ENCODE measurements at places on chromosomes 16 and 17.

DNA sequence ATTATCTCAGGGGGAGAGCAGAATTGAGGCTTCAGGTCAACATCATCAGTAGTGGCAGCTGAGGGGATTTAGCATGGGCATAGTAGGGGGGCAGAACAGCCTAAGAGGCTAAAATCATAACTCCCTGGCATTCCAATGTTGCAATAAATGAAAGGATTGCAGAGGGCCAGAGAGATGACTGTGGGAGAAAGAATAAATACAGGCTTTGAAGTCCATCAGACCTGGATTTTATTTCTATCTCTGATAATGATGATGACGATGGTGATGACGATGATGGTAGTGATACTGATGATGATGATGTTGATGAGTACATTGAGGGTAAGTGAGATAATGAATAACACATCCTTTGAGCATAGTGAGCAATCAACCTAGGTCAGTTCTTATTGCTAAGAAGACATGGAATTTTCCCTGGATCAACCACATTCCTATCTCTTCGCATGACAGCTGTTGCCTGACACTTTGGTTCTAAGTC, 107.4 kb upstream of the CDH11 start:
- no peak for DNase-seq

- DNase-seq: peak; percentile 40
Observed at GRCh38 chr16:8962393-8963009, 1.2 kb downstream of the USP7 start.

GRCh38 chr16:48350736-48351135, 34.5 kb downstream of the SIAH1 start:
- no peak for DNase-seq

DNA sequence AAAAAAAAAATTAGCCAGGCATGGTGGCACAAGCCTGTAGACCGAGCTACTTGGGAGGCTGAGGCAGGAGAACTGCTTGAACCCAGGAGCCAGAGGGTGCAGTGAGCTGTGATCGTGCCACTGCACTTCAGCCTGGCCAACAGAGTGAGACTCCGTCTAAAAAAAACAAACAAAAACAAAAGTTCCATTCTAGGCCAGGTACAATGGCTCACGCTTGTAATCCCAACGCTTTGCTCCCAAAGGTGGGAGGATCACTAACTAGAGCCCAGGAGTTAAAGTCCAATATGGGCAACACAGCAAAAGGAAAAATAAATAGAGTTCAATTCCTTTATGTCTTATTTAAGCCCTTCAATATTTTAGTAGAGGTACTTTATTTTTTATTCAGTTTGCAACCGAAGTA, 47.5 kb downstream of the CNOT1 start:
- no peak for DNase-seq

DNA sequence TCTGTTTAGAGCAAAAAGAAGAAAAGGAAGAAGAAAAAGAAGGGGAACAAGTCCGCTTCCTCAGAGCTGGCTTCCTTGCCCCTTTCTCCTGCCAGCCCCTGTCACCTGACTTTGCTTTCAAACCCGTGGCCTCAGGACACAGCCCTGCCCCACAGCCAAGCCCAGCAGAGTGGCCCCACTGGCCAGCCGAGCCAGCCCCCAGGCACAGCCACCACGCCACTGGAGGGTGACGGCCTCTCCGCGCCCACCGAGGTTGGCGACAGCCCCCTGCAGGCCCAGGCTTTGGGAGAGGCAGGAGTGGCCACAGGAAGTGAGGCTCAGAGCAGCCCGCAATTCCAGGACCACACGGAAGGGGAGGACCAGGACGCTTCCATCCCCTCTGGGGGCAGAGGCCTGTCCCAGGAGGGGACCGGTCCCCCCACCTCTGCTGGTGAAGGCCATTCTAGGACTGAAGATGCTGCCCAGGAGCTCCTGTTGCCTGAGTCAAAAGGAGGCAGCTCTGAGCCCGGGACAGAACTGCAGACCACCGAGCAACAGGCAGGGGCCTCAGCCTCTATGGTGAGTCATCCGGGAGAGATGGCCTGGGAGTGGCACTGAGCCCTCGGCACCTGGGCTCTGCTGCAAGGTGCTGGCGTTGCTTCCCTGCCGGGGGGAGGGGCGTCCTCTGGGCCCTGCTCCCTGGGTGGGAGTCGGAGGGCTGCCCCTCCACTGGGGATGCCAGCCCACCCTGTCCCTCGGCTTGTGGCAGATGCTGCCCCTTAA, 27.3 kb downstream of the RNF213 start:
- no peak for DNase-seq

GRCh38 chr17:33650304-33650703, 357.2 kb upstream of the ASIC2 start:
- no peak for DNase-seq

- DNase-seq: no peak
Observed at GRCh38 chr16:25265968-25266367, 8.3 kb upstream of the ZKSCAN2 start.

- DNase-seq: no peak
Observed at GRCh38 chr17:34366010-34366409, 3.0 kb upstream of the CCL1 start.

DNA sequence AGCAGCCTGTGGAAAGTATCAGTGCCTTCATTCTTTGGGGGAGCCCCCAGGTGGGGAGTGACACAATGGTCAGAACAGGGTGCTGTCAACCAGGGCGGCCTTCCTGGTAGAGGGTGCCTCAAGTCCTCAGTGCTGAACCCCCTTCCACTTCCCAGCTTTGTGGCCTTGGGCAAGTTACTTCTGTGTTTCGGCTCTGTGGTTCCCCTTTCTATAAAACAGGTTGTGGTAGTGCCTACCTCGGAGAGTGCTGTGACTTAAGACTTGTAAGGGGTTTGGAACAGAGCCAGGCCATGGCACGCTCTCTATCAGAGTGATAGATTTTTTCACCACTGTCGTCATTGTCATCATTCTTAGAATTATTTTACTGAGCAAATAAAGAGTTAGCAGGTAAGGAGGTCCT, 141.1 kb downstream of the CCDC182 start:
- DNase-seq: no peak

DNA sequence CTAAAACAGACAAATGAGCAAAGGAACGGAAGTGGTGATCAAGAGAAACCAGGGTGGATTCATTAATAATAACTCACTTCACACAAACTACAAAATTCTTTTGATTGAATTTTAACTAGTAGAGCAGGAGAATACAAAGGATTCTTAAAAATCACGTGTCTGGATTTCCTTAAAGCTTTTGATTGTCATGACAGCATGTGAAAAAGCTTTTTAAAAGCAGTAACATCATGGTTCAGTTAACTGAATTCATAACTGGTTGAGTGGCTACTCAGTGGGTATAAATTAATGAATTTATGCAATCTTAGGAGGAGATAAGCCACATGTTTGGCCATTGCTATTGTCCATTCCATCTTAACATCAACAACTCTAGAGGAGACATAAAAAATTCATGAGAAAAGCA, 333.2 kb downstream of the SLC39A11 start:
- DNase-seq: no peak

GRCh38 chr17:79126139-79126538, 51.5 kb downstream of the ENGASE start:
- no peak for DNase-seq
